HCT116 (cell line): ENCODE measurements at places on chromosomes 16 and 17. TPM values are rescaled to one million over a fixed set of nuclear protein-coding genes. Genes with fewer than 3 reads are reported as not detected.
A peak's percentile ranks its signal among the peaks of the same experiment; 100 is the strongest.

The CA7 gene
- not detected for total RNA-seq

The SOST gene
- not detected for total RNA-seq

DNA sequence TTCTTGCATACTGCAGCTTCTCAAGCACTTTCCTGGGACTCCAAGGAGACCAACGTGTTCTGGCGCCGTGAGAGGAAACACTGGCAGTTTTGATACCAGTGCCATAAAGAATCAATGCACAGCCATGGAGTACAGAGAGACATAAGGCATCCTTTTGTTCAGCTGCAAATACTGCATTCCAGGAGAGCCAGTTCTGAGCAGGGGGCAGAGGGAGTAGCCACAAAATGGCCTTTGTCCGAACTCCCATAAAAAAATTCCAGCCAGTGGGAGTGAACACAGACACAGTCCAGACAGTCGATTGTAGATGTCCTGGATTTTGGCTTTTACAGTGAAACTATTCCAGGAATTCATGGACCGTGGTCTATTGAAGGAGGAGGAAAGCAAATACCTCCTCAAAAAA is 36.2 kb upstream of the TEKT3 start:
- DNase-seq: peak; percentile 10

GRCh38 chr16:67249178-67250044 is 632 bp downstream of the SLC9A5 start:
- no peak for DNase-seq

DNA sequence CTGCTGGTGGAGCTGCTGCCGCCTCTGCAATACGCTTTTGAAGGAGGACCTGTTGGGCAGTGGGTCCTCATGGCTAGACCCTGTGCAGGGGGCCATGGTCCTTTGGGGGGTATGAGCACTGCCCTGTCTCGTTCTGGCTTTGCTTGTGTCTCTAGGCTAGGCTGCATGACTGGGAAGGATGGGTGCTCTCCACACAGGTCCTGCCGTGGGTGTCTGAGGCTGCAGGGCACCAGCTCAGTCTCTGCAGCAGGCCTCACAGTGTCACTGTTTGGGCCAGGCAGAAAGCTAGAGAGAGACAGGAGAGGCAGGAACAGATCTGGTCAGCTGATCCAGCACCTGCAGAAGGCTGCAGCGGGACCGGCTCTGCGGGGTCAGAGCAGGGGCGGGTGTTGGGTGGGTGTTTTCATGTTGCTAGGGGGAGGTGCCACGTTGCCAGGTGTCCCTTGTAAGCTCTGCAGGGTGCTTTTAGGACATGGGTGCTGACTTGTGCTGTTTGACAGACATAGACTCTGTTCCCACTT is 111.4 kb downstream of the SNX29 start:
- no peak for DNase-seq

GRCh38 chr16:64880006-64880405 is 241.9 kb downstream of the CDH11 start:
- DNase-seq: no peak

GRCh38 chr17:76414334-76415295 is 30.2 kb downstream of the SPHK1 start:
- no peak for DNase-seq

DNA sequence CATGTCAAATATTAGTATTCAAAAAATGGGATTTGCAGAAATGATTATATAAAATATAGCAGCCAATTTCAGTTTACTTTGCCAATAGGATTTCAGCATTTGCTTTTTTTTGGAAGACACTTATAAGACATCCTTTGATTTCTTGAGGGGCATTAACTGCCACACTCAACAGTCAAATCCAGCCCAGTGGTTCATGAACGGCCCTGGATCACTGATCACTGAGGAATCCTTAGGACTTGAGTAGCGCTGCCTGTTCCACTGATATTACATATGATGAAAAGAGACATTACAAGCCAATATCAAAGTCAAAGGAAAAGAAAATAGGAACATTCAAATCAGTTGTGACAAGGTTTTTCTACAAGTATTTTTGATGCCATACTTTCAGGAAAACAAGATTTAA is 21.0 kb upstream of the YWHAE start:
- no peak for DNase-seq

DNA sequence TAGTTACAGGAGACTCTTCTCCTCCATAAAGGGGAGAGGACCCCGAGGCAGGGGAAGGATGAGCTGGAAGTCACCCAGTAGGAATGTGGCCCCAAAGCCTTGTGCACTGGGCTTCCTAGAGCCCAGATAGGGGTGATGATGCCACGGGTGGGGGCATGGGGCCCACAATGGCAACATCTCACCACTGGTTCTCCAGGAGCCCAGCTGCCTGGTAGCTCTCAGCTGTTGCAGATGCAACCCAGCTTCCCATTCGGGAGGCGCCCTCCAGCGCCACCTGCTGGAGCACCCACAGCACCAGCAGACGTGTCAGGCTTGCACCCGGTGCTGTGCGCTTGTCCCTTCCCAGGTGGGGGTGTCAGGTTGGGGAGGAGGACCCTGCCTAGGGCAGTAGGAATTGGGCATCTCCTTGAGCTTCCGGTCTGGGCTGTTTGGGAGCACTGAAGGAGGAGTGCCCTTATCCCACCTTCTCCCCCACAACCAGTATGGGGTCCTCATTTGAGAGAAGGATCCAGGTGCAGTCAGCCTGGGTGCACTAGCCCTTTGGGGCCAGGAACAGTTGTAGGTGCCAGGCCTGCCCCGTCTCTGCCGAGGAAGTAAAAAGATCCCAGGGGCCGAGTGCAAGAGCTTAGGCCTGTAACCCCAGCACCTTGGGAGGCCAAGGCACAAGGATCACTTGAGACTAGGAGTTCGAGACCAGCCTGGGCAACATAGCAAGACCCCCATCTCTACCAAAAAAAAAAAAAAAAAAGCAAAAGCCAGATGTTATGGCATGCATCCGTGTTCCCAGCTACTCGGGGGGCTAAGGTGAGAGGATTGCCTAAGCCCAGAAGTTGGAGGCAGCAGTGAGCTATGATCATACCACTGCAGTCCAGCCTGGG is 14.4 kb downstream of the CDIPT start:
- DNase-seq: peak; percentile 44

- no peak for DNase-seq
These were observed 341.5 kb downstream of the SNX29 start for GRCh38 chr16:12317856-12318537.

GRCh38 chr16:71540-72401 is 660 bp downstream of the RHBDF1 start:
- peak; percentile 42 for DNase-seq

DNA sequence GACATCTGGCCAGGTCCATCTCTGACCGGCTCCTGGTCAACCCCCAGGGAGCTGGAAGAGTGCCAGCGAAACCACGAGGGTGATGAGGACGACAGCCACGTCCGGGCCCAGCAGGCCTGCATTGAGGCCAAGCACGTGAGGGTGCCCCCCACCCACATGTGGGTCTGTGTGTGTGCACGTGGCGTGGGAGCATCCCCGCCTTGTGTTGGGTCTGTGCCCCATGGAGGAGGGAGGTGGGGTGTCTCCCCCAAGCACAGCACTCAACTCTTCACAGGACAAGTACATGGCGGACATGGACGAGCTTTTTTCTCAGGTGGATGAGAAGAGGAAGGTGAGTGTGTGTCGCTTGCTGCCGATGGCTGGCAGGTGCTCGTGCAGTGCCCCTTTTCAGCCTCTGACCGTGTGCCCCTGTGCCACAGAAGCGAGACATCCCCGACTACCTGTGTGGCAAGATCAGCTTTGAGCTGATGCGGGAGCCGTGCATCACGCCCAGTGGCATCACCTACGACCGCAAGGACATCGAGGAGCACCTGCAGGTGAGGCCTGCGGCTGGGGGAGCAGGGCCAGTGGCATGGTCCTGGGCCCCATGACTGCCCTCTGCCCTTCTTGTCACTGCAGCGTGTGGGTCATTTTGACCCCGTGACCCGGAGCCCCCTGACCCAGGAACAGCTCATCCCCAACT is 1.7 kb downstream of the STUB1 start:
- no peak for DNase-seq

DNA sequence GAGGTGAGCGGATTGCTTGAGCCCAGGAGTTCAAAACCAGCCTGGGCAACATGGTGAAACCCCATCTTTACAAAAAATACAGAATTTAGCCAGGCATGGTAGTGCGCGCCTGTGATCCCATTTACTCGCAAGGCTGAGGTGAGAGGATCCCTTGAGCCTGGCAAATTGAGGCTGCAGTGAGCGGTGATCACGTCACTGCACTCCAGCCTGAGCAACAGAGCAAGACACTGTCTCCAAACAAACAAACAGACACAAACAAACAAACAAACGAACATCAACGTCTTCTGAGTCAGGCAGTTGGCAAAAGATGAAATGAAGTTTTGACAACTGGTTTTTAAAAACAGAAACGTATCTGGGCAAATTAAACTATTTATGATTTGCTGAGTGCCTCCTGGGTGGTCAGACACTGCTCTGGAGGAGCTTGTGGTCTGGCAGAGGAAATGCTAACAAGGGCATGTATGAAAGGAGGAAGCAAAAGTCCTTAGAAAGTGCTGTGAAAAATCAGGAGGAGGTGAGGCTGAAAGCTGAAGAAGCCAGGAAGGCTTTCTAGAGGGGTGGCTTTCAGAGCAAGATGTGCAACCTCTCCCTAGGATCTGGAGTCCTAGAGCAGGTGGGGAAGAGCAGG is 10.2 kb upstream of the KRT20 start:
- DNase-seq: no peak

DNA sequence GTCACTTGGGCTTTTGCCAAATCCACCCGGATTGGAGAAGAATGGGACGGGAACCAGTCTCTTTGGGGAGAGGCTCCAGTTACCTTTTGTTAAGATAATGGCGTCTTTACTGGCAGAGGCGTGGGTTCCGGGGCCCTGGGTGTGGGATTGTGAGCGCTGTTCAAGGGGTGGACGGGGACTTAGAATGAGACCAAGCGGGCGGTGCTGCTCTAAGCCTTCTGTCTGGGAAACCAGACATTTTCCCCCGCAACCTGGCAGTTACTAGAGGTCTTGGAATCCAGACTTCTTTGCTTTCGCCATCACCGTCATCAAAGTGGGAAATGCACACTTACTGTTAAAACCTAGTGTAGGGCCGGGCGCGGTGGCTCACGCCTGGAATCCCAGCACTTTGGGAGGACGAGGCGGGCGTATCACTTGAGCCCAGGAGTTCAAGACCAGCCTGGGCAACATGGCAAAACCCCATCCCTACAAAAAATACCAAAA is 706 bp downstream of the TEN1 start:
- no peak for DNase-seq

DNA sequence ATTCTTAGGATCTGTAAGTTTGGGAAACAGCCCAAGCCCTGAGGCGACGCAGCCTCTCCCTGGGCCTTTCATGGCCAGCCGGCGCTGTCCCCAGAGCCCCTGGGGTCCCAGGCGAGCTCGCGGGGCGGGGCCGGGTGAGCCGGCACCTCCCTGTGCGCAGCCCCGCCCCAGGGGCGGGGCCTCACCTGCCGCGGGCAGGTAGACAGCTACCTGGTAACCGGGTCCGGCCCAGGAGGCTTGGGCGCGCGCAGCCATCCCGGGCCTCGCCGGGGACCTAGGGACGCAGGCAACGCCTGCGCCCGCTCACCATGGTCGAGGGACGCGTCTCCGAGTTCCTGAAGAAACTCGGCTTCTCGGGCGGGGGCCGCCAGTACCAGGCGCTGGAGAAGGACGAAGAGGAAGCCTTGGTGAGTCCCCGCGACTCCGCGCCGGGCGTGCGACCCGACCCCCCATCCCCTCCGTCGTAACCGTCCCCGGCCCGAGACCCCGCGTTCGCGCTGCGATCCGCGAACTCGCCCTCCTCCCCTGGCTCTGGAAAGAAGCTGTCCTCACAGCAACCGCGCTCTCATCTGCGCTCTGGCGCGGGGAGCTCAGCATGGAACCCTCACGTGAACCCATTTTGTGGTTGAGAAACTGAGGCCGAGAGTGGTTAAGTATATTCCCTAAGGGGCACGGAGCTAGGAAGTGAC is at the start of gene ATP2C2:
Gene ATP2C2 (plus strand): TSS at position 231 of the 689 bp plus-strand sequence. CDS start 78 bp downstream, at position 309.
- DNase-seq: peak; percentile 51

GRCh38 chr17:76570877-76571471 is 14.7 kb downstream of the ST6GALNAC2 start:
- no peak for DNase-seq

DNA sequence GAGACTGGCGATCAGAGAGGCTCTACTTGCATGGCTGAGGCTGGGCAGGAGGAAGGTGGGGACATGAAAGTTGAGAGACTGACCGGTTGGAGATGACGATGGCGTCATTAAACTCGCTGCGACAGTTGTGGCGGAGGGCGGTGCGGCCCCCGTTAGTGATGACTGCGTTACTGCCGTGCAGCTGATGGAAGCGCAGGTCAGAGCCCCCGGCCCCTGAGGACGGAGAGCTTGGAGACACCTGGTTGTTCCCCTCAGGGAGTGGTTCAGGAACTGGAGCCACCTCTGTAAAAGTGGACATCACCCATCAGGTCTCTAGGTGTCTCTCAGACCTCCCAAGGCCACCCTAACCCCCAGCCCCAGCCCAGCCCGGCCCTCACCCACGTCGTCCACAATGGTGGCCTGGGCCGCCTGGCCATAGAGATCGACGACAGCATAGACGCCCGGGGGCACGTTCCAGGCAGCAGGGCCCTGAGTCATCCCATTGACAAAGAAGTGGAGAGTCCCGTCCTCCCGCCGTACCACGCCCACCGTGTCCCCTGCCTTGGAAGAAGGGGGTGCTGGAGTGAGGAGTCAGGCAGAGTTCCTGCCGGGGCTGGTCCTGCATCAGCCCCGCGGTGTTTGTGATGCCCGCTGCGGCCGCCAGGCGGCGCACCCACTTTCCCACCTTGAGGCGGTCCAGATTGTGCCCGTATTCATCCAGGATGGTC is 5.3 kb downstream of the NEURL4 start:
- no peak for DNase-seq

DNA sequence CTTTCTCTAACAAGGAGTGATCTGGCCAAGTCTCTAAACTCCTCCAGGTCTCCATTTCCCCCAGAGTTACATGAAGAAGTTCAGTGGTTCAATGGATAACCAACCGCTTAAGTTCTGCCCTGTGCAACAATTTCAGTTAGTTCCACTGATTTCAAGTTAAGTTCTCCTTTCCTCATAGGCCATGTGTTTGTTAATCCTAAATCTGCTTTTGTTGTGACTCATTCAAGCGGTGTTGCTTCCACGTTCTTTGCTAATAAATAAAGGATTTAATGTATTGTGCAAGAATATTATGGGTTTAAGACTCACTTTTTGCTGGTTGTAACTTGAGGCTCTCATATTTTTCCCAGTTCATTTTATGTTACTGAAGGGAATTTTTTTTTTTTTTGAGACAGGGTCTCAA is 36.3 kb downstream of the GNA13 start:
- DNase-seq: no peak

DNA sequence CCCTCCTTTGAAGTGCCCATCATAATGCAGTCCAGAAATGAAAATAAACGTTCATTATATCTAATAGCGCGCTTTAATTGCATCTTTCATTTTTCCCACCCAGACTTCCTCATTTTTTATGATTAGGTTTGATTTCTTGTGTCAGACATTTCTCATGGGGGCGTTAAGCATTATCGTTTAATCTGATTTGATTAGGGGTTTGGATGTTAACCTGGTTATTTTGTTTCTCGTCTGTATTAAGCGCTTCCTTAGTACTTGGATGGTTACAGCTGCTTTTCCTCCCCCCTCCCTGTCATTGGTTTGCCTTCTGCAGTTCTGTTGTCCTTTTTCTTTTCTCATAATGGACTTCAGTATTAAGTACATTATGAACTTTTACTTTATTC is 540 bp downstream of the MFSD11 start:
- no peak for DNase-seq
